Central memory CD4-positive, alpha-beta T cell (primary cell): ENCODE measurements at places on chromosomes 3 and 15.
A peak's percentile ranks its signal among the peaks of the same experiment; 100 is the strongest.

GRCh38 chr15:31226021-31226420 lies 100.6 kb upstream of the KLF13 start:
- no peak for DNase-seq

- DNase-seq = peak; percentile 1
These were observed 1.4 kb downstream of the CYFIP1 start for GRCh38 chr15:22978691-22979237.

GRCh38 chr3:156808025-156808424 lies 18.1 kb upstream of the LEKR1 start:
- no peak for DNase-seq

- no peak for DNase-seq
These were observed 11.0 kb upstream of the ARL14 start for GRCh38 chr3:160665784-160666526.
